ENCODE measurements at places on chromosomes 3 and 15. TPM values are rescaled to one million over a fixed set of nuclear protein-coding genes. Genes with fewer than 3 reads are reported as not detected.
A peak's percentile ranks its signal among the peaks of the same experiment; 100 is the strongest.

GRCh38 chr3:112133626-112134334 is 732 bp upstream of the GCSAM start:
- DNase-seq = no peak

DNA sequence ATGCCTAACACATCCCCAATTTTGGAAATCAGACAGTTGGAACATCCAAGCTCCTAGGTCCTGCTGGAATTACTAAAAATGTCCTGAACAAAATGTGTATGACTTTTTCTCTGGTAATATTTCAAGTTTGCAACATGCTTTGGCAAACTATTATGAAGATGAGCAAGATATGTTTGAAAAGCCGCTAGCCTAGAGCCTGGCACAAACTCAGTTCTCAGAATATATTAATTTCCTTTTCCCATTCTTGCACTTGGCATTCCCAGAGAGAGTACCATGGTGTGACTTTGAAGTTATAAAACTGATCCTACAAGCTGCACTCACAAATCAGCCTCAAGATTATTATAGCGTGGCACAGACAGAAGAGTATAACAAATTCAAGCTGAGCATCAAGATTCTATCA is 1031.1 kb downstream of the NTRK3 start:
- no peak for DNase-seq

DNA sequence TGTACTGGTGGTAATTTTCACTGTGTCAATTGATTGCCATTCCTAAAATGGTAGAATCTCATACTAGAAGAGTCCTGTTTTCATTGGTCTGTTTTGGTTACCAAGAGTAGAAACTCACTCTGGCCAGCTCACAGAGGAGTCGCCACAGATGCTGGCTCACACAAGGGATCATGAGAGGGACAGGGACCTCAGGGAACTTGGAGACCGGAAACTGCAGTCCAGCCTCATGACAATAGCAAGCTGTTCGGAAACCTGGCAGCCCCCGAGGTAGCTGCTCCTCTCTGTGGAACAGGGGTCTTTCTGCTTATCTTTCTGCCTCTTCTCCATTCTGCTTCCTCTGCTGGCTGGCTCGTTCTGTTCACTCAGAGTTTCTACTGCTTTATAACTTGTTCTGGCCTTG is 192.9 kb downstream of the PLCL2 start:
- no peak for DNase-seq

DNA sequence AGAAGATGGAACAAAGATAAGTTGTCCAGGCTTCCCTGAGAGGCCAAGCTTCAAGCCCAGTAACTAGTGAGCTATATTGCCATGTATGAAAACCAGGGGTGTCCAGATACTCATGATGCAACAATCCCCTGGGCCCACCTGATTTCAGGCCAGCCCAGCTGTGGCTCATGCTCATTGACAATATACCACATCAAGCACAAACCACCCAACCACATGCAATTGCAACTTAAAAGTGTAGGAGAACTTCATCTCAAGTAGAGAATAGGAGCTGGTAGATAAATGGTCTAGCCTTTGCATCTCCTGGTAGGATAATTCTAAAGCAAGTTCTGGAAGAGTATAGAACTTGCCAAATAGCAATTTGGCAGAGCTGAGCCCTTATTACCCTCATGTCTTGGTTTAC is 561.3 kb downstream of the IGSF11 start:
- DNase-seq = no peak

The DUOX2 gene
- 0.65 TPM for total RNA-seq

DNA sequence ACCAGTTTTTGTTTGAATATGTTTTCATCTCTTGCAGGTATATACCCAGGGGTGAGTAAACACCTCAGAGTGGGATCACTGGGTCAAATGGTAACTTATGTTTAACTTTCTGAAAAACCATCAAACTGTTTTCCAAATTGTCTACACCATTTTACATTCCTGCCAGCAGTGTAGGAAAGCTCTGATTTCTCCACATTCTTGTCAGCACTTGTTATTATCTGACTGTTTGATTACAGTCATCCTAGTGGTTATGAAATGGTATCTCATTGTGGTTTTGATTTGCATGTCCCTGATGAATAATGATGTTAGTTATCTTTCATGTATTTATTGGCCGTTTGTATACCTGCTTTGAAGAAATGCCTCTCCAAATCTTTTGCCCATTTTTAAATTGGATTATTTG is 13.8 kb downstream of the FSD2 start:
- DNase-seq = no peak

The HES1 gene
- total RNA-seq = 13.5 TPM

The CFAP92 gene
- total RNA-seq = not detected

DNA sequence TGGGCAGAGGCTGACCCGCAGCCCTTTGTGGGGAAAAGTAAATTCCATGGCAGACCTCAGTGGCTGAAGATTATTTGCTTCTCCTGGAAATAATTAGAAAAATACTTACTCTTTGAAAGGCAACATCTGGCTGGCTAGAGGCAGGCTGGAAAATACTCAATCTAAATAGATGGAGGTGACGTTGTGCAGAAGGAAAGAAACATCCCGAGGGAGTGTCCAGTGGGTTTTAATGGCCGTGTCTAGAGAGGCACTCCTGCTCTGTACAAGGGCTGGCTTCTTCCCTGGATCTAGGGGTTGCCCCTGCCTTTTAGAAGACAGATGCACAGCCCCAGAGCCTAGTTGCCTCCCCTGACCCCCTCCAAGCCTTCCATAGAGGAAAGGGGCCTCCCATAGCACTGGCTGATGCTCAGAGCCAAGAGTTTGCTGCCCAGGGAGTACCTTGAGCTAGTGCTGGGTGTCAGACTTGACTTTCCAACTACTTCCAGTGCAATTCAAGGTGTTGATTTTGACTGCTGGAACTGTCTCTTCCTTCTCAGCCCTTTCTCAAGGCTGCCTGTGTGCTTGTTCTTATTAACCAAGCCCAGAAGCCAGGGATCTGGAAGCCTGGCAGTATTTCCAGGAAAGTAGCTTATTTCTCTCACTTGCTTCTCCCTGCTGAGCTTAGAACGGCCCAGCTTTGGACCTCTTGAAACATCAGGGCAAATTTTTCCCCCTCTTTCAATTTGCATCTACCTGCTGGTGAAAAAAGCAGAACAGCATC is 27.4 kb downstream of the CGNL1 start:
- DNase-seq = no peak

DNA sequence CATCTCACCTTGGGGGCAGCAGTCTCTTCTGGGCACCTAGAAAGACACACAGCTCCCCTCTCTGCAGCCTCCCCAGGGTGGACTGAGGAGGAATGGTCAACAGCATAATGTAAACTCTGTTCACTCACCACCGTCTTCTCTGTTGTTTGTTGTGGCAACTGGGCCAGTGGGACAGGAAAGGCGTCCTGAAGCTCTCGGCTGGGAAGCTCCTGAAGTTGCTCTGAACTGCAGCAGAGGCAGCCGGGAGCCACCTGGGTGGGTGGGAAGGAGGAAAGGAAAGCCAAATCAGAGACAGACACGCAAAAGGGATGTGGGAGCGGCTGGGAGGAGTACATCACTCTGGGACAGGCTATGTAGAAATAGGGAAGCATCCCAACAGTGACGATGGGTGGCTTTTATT is 52.7 kb downstream of the MYLK start:
- no peak for DNase-seq

- DNase-seq = no peak
These were observed 159.6 kb upstream of the GADL1 start for GRCh38 chr3:31054032-31054431.

The KNG1 gene
- total RNA-seq = not detected

DNA sequence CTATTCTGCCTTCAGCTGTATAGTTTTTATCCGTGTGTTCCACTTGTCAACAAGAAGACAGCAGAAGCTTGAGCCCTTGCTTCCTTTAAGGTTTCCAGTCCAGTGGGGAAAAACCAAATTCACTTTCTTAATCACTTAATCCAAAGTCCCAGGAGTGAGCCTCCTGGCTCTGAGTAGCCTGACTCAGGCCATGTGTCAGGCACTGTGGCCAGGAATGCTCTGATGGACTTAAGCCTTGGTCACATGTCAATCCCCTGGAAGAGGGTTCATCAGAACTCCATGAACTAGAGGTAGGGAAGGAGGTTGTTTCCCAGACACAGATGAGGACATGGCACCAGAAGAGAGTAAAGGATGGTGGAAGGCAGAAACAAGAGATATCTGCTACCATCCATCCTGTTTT is 8.8 kb downstream of the VIPR1 start:
- no peak for DNase-seq

The LDHAL6B gene
- not detected for total RNA-seq

GRCh38 chr15:85733416-85733815 is 61.3 kb downstream of the KLHL25 start:
- no peak for DNase-seq

DNA sequence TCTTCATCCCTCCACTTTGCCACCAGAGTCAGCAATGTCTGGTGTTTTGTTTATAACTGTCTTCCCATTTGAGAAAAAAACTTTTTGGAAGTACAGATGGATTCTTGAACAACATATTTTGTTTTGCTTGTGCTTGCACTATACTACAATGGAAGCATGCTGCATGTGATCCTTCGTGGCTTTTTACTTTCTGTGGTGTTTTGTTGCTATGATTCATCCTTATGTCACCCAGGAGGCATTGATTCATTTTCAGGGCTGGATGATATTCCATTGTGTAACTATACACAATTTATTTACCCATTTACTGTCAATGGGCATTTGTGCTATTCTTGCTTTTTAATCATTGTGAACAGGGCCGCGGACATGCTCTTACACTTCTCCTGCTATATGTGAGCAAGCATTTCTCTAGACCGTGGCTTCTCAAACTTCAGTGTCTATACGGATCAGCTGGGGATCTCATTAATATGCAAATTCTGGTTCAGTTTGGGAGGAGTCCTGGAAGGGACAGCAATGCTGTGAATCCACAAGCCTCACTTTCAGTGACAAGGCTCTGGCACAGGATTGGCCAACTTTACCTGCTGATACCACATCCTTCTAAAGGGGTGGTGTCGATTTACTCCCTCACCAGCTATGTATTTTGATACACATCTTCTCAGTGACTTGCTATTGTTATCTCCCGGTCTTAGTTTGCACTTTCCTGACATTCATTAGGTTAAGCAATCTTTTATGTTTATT is 65.9 kb downstream of the POLR2M start:
- DNase-seq = no peak

- DNase-seq = no peak
These were observed 342.2 kb downstream of the GBE1 start for GRCh38 chr3:81419228-81419627.

DNA sequence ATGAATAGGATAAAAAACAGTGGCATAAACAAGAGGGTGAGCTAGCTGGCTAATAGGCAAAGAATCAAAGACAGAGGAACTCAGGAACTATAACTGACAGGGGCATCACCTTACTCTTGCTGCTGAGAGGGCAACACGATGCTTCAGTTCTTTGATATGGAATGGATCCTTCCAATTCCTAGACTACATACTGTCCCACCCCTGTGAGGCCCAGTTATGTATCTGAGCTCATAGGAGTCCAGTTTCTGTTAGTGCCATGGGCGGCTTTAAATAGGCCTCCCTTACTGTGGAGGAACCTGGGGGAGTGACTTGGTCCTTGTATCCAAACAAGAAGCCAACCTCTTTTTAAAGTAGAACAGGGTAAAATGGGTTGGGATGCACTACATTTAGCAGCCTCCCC is 37.3 kb downstream of the CD47 start:
- DNase-seq = no peak

GRCh38 chr3:158508481-158508880 is 62.5 kb upstream of the MLF1 start:
- DNase-seq = no peak

DNA sequence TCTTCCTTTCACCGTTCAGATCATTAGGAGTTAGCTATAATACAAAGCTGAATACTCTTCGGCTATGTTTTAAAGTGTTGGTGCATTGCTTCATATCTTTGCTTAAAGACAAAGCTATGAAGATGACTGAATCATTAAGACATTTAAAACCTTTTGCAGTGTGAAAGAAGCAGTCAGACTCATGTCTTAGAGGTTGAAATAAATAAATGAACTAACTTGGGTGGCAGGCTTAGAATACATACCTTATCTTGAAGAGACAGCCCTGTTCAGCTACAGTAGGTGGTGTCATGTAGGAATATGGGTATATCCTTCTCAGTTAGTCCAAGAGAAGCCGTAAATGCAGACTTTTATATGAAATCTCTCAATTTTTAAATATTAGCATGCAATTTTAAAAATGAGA is 63.4 kb downstream of the OPA1 start:
- DNase-seq = no peak

DNA sequence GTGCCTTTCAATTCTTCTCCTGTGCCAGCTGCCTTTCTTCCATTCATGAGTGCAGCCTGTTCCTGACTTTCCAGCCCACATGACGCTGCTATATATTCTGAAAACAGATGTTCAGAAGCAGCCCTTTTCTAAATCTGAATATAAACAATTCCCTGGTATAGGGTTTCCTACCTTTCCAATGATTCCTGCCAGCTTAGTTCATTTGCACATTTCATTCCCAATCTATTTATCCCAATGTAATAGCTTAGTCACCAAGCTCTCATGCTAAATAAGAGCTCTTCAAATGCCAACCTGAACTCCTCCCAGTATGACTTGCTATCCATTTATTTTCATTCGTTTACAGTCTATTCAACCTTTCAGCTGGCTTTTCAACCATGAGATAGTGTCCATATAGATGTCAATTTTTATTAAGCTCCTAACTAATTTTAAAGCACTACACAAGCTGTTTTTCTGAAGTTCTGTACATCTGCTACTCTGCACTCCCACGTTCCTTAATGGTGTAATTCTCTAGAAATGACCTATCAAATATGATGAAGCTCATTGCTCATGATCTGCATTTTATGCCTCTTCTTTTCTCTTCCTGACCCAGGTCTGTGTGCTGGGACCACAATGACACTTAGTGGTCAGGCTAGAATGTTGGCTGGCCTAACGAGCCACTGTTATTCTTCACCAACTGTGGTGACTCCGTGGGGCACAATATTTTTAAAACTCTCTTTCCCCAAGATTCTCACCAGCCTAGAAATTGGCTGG is 605.0 kb upstream of the TBL1XR1 start:
- no peak for DNase-seq

- DNase-seq = peak; percentile 37
These were observed 47.6 kb downstream of the RAP2B start for GRCh38 chr3:153209596-153209995.

GRCh38 chr3:128078322-128078721 is 26.1 kb downstream of the SEC61A1 start:
- no peak for DNase-seq

The RYR3 gene
- 7.5 TPM for total RNA-seq

GRCh38 chr3:61562042-61562720 is 810 bp downstream of the PTPRG start:
- DNase-seq = no peak

The RHCG gene
- 15.5 TPM for total RNA-seq

DNA sequence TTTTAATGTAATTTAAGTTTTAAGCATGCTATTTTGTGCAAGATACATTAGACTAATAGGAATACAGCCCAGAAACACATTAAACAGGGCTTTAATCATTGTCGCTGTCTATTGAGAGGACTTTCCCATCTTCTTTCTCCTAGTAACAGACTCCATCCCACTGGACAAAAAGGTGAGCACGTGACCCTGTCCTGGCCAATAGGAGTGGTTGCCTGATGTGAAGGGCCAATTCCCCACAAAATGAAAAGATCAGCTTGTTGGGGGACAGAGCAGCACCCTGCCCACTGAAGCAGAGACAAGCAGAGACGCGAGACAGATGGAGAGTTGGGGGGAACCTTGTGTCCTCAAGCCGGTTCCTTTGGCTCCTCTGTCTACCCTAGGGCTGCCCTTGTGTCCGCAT is 21.2 kb downstream of the CRYGS start:
- no peak for DNase-seq

The CHRNA3 gene
- not detected for total RNA-seq

GRCh38 chr3:16303037-16303575 is 38.1 kb downstream of the OXNAD1 start:
- no peak for DNase-seq

The C3orf20 gene
- total RNA-seq = 0.12 TPM

Measured in omental fat pad (tissue), 4 donors.